ENCODE measurements at places on chromosomes 3 and 15.

- no peaks in the 10 kb centered on the region for H3K4me1 ChIP-seq
- DNase-seq, result peak; percentile 6
- H3K27me3 ChIP-seq, result no peaks in the 10 kb centered on the region
- H3K27ac ChIP-seq, result no peak overlapping the region
- no peak overlapping the region for H3K4me3 ChIP-seq
Measured at GRCh38 chr15:96440978-96441377, 110.5 kb downstream of the NR2F2 start.

DNA sequence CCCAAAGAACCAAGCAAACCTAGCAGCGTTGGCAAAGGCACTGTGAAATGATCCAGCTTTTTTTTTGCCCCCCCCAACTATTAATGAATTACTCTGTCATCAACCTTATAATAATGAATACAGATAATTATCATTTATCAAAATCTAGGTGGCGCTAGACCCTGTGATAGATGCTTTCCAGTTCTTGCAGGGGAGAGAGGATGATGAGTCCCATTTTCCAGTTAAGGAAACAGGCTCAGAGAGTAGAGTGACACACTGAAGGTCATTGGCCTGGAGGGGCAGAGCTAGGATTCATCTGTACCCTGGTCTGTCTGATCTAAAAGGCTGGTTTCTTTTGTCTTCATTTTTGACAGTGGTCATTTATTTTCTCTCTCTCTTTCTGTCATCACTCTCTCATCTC lies 5.0 kb downstream of the ACOX2 start:
- no peaks in the 10 kb centered on the region for H3K4me1 ChIP-seq
- no peaks in the 10 kb centered on the region for H3K36me3 ChIP-seq
- no peaks in the 10 kb centered on the region for H3K27me3 ChIP-seq
- H3K4me3 ChIP-seq, result no peak overlapping the region
- no peak overlapping the region for H3K27ac ChIP-seq

DNA sequence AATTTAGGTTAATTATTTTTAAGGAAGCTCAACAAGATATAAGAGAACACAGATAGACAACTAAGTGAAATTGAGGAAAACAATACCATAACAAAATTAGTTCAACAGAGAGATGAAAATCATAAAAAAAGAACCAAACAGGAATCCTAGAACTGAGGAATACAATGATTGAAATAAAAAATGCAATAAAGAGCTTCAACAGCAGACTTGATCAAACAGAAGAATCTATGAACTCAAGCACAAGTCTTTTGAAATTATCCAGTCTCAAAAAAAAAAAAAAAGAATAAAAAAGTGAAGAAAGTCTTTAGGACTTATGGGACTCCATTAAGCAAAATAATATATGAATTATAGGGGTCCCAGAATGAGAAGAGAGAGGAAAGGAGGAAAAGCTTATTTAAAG lies 42.0 kb upstream of the GNB4 start:
- DNase-seq, result no peak
- no peaks in the 10 kb centered on the region for H3K36me3 ChIP-seq
- no peak overlapping the region for H3K27ac ChIP-seq
- no peaks in the 10 kb centered on the region for H3K4me1 ChIP-seq

DNA sequence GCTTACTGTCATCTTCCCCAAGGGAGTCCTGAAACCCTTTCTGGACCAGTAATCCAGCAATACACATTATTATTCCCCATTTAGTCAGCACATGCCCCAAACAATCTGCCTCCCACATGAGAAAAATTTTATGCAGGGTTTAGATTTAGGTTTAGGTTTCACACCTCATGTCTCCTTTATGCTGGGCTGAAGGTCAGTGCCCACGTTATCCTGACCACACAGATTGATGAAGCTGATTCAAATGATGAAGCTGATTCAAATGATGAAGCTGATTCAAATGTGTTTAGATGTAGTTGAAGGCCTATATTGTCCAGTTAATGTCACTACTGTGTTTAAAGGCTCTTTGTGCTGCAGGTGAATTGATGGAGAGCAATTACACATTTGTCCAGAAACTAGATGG lies 18.1 kb upstream of the ZBED2 start:
- no peak overlapping the region for H3K4me3 ChIP-seq
- H3K4me1 ChIP-seq, result no peaks in the 10 kb centered on the region
- no peak for DNase-seq
- no peaks in the 10 kb centered on the region for H3K36me3 ChIP-seq
- no peaks in the 10 kb centered on the region for H3K27me3 ChIP-seq

GRCh38 chr15:101059381-101060341 lies 140.5 kb downstream of the LRRK1 start:
- H3K36me3 ChIP-seq, result no peaks in the 10 kb centered on the region
- DNase-seq, result peak; percentile 36
- H3K27ac ChIP-seq, result no peak overlapping the region
- no peak overlapping the region for H3K4me3 ChIP-seq

DNA sequence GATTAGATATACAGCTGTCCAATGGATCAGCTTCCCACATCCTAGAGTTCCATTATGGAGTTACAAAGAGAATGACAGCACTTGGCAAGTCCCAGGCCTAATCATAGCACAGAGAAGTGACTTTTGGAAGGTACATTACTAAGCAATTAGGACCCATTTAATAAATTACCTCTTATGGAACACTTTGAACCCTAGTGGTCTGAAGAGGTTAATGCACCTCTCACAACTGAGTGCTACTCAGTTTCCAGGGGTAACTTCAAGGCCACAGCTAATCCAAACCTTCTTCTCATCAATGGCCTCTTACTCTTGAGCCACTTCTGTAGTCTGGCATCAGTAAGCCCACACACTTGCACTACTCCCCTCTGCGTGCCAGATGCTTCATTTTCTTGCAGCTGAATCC lies 34.9 kb upstream of the MEIS2 start:
- H3K4me1 ChIP-seq, result no peaks in the 10 kb centered on the region
- H3K27ac ChIP-seq, result no peak overlapping the region
- peak; percentile 59 for DNase-seq

GRCh38 chr3:149023951-149024350 lies 32.6 kb downstream of the GYG1 start:
- no peaks in the 10 kb centered on the region for H3K27me3 ChIP-seq
- H3K36me3 ChIP-seq, result no peaks in the 10 kb centered on the region
- H3K4me3 ChIP-seq, result no peak overlapping the region

GRCh38 chr3:169240786-169241486 lies 422.6 kb downstream of the MECOM start:
- H3K27me3 ChIP-seq, result no peaks in the 10 kb centered on the region
- DNase-seq, result no peak
- no peaks in the 10 kb centered on the region for H3K4me1 ChIP-seq
- no peaks in the 10 kb centered on the region for H3K36me3 ChIP-seq

GRCh38 chr3:187230011-187230410 lies 32.7 kb downstream of the RTP1 start:
- no peaks in the 10 kb centered on the region for H3K27me3 ChIP-seq
- H3K4me1 ChIP-seq, result no peaks in the 10 kb centered on the region
- no peak overlapping the region for H3K4me3 ChIP-seq
- H3K27ac ChIP-seq, result no peak overlapping the region

- no peak overlapping the region for H3K4me3 ChIP-seq
- H3K36me3 ChIP-seq, result no peaks in the 10 kb centered on the region
- no peak overlapping the region for H3K27ac ChIP-seq
- peak; percentile 70 for DNase-seq
Measured at GRCh38 chr3:104190681-104191080, 1176.0 kb upstream of the ALCAM start.

- no peaks in the 10 kb centered on the region for H3K27me3 ChIP-seq
- peaks cover 3% of the 10 kb centered on the region for H3K4me1 ChIP-seq
- H3K27ac ChIP-seq, result no peak overlapping the region
- no peak overlapping the region for H3K4me3 ChIP-seq
Measured at GRCh38 chr3:14598143-14598569, 53.4 kb upstream of the CCDC174 start.

DNA sequence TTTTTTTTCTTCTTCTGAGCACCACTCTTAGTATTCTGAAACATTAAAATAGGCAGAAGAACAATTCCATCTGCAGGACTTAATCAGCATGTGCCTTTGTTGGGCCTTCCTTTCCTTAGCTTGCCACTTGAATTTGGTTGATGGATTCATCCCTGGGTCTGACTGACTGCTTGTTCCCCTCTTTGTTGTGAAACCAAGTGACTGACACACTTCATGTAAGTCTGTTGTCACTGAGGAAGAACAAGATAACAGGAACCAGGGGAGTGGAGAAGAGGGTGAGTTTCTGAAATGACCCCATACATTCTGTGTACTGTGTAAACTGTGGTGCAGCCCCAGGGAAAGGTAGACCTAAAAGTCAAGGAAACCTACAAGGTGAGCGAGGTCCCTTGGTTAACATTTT lies 188.7 kb upstream of the TBC1D5 start:
- H3K27me3 ChIP-seq, result no peaks in the 10 kb centered on the region
- H3K4me3 ChIP-seq, result no peak overlapping the region
- H3K4me1 ChIP-seq, result peaks cover 2% of the 10 kb centered on the region
- H3K27ac ChIP-seq, result no peak overlapping the region
- H3K36me3 ChIP-seq, result no peaks in the 10 kb centered on the region
- no peak for DNase-seq

DNA sequence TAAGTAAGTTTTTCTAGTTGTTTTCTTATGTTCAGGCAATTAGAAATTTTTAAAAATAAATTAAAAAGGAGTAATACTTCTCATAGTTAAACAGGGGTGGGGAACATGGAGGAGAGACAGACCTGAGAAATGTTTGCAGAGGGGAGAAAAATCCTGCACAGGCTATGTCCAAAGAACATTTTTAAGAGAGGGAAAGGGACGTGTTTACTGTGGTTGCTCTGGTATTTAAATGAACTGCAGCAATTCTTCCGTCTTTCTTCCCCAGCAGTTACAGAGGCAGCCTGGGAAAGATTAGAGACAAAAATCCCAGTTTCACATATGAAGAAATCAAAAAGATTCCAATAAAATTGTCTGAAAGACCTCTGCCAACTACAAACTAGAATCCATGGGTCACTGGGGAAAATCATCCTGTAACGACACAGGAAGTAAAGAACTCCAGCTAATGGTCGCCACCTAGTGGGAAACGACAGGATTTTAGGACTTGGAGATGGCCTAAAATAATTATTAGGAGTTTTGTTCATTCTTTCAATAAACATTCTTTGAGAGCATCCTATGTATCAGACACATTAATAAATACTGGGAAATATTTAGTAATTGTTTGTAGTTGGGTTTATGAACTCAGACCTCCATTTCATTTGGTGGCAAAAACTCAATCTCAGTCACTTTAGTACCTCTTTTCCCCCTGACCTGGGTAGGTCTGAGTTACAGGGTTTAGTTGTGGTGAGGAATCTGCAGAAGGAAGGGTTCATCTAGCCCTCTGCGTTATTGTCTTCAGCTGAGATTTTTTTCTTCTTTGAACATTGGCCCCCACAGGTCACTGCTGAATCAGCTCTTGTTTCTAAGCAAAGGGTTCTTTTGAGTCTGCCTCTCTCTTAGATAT lies 69.9 kb upstream of the GOLIM4 start:
- no peak overlapping the region for H3K4me3 ChIP-seq
- H3K27me3 ChIP-seq, result no peaks in the 10 kb centered on the region
- peak; percentile 76 for DNase-seq
- no peaks in the 10 kb centered on the region for H3K36me3 ChIP-seq

GRCh38 chr15:80274554-80274953 lies 22.5 kb upstream of the CTXND1 start:
- no peak for DNase-seq
- H3K4me1 ChIP-seq, result no peaks in the 10 kb centered on the region
- no peak overlapping the region for H3K27ac ChIP-seq

GRCh38 chr3:53255775-53256703 lies at the start of gene TKT:
TSS of gene TKT (minus strand) at chr3:53256022. CDS start at chr3:53255942, 80 bp downstream.
- H3K36me3 ChIP-seq, result no peaks in the 10 kb centered on the region
- peaks cover 20% of the 10 kb centered on the region for H3K4me1 ChIP-seq
- H3K27me3 ChIP-seq, result no peaks in the 10 kb centered on the region
- H3K27ac ChIP-seq, result peak within 1 kb of the TSS; percentile 84
- DNase-seq, result peak; percentile 96
- H3K4me3 ChIP-seq, result peak within 1 kb of the TSS; percentile 96

GRCh38 chr15:91478717-91479191 lies 374.8 kb upstream of the SLCO3A1 start:
- H3K36me3 ChIP-seq, result no peaks in the 10 kb centered on the region
- H3K27me3 ChIP-seq, result no peaks in the 10 kb centered on the region
- no peak for DNase-seq
- H3K4me3 ChIP-seq, result no peak overlapping the region
- H3K4me1 ChIP-seq, result no peaks in the 10 kb centered on the region
- H3K27ac ChIP-seq, result no peak overlapping the region

- DNase-seq, result no peak
- H3K4me1 ChIP-seq, result no peaks in the 10 kb centered on the region
- no peaks in the 10 kb centered on the region for H3K36me3 ChIP-seq
- no peak overlapping the region for H3K4me3 ChIP-seq
Measured at GRCh38 chr15:38263996-38264395, 11.4 kb downstream of the SPRED1 start.

GRCh38 chr3:186442162-186442561 lies 80.1 kb upstream of the DGKG start:
- no peak overlapping the region for H3K4me3 ChIP-seq
- peaks cover 8% of the 10 kb centered on the region for H3K4me1 ChIP-seq
- DNase-seq, result no peak
- no peak overlapping the region for H3K27ac ChIP-seq

GRCh38 chr3:123813876-123814275 lies 70.3 kb downstream of the MYLK start:
- peaks cover 1% of the 10 kb centered on the region for H3K4me1 ChIP-seq
- H3K27me3 ChIP-seq, result no peaks in the 10 kb centered on the region
- no peak overlapping the region for H3K4me3 ChIP-seq
- no peak for DNase-seq

- H3K36me3 ChIP-seq, result no peaks in the 10 kb centered on the region
- no peak overlapping the region for H3K27ac ChIP-seq
- H3K4me3 ChIP-seq, result no peak overlapping the region
- H3K4me1 ChIP-seq, result no peaks in the 10 kb centered on the region
- DNase-seq, result peak; percentile 41
Measured at GRCh38 chr3:109018828-109019227, 65.1 kb upstream of the GUCA1C start.

DNA sequence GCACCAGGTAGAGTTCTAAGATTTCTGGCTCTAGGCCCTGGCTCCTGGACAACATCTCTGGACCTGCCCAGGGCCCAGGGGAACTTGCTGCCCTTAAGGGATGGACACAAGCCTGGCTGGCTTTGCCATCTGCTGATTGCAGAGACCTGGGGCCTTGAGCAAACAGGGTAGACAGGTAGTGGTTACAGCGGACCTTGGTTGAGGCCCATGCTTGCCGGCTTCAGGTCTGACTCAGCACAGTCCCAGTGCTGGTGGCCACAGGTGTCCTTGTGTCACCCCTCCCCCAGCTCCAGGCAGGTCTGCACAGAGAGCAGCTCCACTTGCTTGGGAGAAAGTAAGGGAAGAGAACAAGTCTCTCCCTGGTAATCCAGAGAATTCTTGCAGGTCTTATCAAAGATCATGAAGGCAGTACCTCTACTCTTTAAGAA lies 15.9 kb upstream of the ACTL6A start:
- H3K36me3 ChIP-seq, result no peaks in the 10 kb centered on the region
- H3K27ac ChIP-seq, result no peak overlapping the region
- peaks cover 4% of the 10 kb centered on the region for H3K4me1 ChIP-seq
- peak; percentile 57 for DNase-seq
- no peaks in the 10 kb centered on the region for H3K27me3 ChIP-seq

GRCh38 chr3:188147782-188148181 lies 6.2 kb upstream of the LPP start:
- DNase-seq, result no peak
- H3K27ac ChIP-seq, result no peak overlapping the region
- no peaks in the 10 kb centered on the region for H3K27me3 ChIP-seq
- H3K36me3 ChIP-seq, result no peaks in the 10 kb centered on the region
- H3K4me3 ChIP-seq, result no peak overlapping the region

GRCh38 chr15:70323111-70323851 lies 225.6 kb upstream of the TLE3 start:
- DNase-seq, result peak; percentile 53
- H3K27ac ChIP-seq, result peak overlapping the region; percentile 10
- H3K27me3 ChIP-seq, result no peaks in the 10 kb centered on the region
- no peaks in the 10 kb centered on the region for H3K36me3 ChIP-seq

- H3K36me3 ChIP-seq, result no peaks in the 10 kb centered on the region
- no peaks in the 10 kb centered on the region for H3K4me1 ChIP-seq
- H3K27me3 ChIP-seq, result no peaks in the 10 kb centered on the region
Measured at GRCh38 chr3:105812194-105812586, 56.6 kb downstream of the CBLB start.

Measured in mesendoderm (in vitro differentiated cells).